Astrocyte of the spinal cord (primary cell): ENCODE measurements at places on chromosomes 4 and X.

- DNase-seq: peak; percentile 79
Observed at GRCh38 chrX:107000013-107000515, at the start of gene MORC4. MORC4 (minus strand) TSS chrX:107000212; CDS start chrX:106999969, 243 bp downstream.

DNA sequence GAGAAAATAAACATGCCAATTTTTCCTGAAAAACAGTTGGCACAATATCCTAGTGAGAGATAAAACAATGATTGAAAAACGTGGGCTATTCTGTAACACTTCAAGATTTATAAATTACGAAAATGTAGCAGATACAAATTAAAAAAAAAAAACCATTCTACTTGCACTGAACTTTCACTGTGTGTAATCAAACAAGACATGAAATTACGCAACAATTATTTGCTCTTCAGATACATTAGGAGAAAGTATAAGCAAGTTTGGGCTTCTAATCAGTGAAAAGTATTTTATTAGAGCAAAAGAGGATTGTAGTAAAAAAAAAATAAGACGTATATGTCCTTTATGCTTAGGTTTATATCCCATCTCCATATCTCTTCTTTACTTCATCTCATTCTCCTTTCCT, 320.4 kb downstream of the SPOCK3 start:
- no peak for DNase-seq

GRCh38 chr4:66629927-66630326, 915.4 kb downstream of the CENPC start:
- no peak for DNase-seq

- DNase-seq: no peak
Observed at GRCh38 chrX:48470110-48470832, at the start of gene SLC38A5. SLC38A5 (minus strand) TSS chrX:48470260; CDS start chrX:48467924, 2,336 bp downstream.

DNA sequence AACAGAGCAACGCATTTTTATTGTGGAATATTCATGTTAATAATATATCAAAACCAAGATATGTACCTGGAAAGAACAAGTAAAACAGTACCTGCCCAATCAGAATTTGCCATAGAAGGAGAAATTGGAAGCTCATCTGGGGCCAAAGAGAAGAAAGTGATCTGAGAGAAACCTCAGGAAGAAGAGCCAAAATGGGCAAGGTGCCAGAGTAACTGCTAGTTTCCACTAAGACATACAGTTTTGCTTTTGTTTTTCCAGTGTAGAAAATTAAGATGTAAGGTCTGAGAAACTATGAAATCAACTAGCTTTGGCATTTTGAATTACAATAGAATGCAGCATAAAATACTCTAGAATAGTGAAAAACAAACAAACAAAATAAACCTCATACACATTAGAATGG, 2201.2 kb downstream of the ARAP2 start:
- DNase-seq: no peak

- DNase-seq: no peak
Observed at GRCh38 chrX:153931151-153931550, 3.7 kb downstream of the NAA10 start.

- no peak for DNase-seq
Observed at GRCh38 chr4:54274795-54275665, 45.9 kb downstream of the PDGFRA start.

DNA sequence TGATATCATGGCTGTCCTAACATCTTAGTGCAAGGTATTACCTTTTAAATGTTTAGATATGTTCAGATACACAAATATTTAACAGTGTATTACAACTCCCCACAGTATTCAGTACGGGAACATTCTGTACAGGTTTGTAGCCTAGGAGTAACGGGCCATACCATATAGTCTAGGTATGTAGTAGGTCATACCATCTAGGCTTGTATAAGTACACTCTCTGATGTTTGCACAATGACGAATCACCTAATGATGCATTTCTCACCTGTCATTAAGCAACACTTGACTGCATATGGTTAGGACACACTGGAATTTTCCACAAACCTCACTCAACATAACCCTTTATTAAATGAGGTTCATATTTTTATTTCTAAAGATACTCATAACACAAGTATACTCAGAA, 67.7 kb downstream of the THOC2 start:
- peak; percentile 4 for DNase-seq

DNA sequence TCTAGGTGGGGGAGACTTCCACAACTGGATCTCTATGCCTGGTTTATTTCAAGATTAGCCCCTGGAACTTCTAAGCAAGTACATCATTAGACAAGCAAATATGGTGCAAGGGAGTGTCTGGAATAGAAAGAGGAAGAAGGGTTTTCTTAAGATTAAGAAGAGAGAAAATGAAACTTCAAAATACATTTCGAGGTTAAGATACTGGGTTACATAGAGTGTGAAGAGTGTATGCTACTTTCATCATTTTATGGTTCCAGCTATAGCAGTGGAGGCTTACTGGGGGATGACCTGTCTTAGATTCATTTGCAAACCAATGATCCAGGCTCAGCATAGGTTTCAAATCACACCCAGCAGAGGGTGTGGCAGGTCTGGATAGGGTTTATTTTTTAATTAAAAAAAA, 144.4 kb upstream of the GATB start:
- no peak for DNase-seq

GRCh38 chr4:153233761-153234371, 29.6 kb downstream of the TRIM2 start:
- DNase-seq: peak; percentile 90
